ENCODE measurements at places on chromosomes 12 and 14.

GRCh38 chr14:102999227-102999895 is 58.0 kb downstream of the CDC42BPB start:
- DNase-seq: no peak

GRCh38 chr12:12812618-12813119 is 477 bp upstream of the DDX47 start:
- no peak for DNase-seq

DNA sequence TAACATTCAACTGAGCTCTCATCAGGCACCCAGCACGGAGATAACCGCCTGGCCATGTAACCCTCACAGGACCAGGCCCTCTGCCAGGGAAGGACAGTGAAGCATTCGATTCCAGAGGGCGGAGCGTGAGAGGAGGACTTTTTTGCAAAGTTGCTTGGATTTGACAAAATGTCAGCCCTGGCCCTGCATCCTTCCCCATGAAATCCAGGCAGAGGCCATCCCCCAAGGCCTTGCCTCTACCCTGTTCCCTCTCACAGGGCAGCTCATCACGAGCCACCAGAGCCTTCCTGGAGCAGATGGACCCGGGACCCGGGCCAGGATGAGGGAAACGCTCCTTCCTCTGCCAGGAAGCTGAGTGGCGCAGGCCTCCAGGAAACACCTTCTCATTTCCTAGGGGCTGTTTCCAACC is 17.0 kb downstream of the CAMKK2 start:
- no peak for DNase-seq

GRCh38 chr12:14771651-14772137 is 31.6 kb downstream of the WBP11 start:
- DNase-seq: peak; percentile 44

DNA sequence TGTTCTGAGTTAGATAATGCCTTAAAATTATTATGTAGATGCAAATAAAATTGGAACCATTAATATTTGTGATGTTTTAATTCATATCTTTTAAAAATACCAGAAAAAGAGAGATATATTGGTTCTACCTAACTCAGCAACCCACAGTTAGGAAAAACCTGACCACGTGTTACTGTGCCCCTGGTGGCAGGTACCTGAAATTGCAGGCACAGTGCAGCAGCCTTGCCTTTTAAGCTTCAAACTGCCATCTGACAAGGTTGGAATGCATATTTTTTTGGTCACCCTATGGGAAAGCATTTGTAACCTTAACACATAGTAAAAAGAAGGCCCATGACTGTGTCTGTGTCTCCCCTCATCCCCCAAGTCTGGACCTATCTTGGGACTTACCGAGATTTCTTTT is 109.4 kb upstream of the NOS1 start:
- DNase-seq: no peak

DNA sequence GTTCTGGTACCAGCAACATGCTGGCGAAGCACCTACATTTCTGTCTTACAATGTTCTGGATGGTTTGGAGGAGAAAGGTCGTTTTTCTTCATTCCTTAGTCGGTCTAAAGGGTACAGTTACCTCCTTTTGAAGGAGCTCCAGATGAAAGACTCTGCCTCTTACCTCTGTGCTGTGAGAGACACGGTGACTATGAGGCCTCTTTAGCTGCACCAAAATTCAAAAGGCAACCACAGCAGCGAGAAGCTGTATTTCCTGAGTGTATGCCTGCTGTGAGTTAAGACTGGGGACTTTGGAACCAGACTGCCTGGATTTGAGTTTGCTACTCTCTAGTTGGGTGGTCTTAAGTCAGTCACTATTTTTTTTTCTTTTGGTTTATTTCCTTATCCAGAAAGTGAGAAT is 8.7 kb upstream of the OR10G2 start:
- no peak for DNase-seq

DNA sequence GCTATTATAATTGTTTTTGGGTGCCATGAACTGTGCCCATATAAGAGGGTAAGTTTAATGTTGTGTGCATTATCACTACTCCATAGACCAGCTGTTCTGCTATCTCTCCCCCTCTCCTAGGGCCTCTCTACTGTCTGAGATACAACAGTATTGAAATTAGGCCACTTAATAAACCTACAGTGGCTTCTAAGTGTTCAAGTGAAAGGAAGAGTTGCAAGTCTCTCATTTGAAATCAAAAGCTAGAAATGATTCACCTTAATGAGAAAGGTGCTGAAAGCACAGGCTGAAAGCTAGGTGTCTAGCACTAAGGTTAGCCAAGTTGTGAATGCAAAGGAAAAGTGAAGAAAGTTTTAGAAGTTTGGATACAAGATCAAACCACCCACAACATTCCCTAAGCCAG is 168.0 kb downstream of the SLC16A7 start:
- no peak for DNase-seq

GRCh38 chr14:93532541-93532940 is 101.8 kb downstream of the UNC79 start:
- no peak for DNase-seq

GRCh38 chr14:55762595-55763232 is 182.7 kb downstream of the KTN1 start:
- DNase-seq: no peak

- DNase-seq: no peak
These were observed 81.4 kb upstream of the KRAS start for GRCh38 chr12:25332143-25332542.

DNA sequence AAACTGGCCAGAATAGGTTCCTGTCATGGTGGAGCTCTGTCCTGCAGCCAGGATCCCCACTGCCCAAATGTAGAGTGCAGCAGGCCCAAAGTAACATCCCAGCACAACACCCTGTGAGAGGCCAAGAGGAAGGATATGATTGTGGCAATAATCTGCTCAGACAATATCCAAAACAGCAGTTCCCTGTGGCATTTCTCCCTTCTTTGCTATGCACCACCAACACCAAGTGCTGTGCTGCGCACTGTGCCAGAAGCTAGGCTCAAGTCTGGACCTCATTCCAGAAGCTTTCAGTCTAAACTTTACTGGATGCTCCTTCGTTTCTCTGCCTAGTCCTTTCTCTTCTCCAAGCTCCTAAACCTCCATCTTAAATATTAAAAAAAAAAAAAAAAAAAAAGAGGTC is 33.4 kb downstream of the SLC11A2 start:
- DNase-seq: no peak

GRCh38 chr12:93059925-93060665 is 131.0 kb upstream of the EEA1 start:
- DNase-seq: no peak

GRCh38 chr14:81298122-81298521 is 77.4 kb upstream of the GTF2A1 start:
- no peak for DNase-seq

GRCh38 chr14:56422221-56422620 is 157.4 kb upstream of the TMEM260 start:
- DNase-seq: no peak

DNA sequence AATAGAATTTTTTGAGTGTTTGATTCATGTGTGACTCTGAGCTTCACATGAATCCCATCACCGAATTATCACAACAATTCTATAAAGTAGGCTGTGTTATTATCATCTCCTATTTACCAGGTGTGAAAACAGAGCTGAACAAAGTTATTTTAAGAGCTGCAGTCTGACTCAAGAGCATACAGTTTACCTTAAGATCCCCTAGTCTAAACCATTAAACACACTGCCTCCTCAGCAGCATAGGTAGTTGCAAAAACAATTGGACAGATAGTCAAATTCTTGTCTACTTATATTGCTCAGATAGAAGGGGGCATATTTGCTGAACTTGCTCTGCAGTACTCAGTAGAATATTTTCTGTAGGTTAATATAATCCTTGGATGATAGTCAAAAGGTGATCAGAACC is 219.8 kb upstream of the ATP2B1 start:
- DNase-seq: no peak

- no peak for DNase-seq
These were observed 6.0 kb downstream of the BTG1 start for GRCh38 chr12:92139634-92140150.

GRCh38 chr12:75854681-75855309 is 176.8 kb downstream of the PHLDA1 start:
- no peak for DNase-seq

- DNase-seq: no peak
These were observed 17.6 kb upstream of the RNASE1 start for GRCh38 chr14:20820063-20820904.

DNA sequence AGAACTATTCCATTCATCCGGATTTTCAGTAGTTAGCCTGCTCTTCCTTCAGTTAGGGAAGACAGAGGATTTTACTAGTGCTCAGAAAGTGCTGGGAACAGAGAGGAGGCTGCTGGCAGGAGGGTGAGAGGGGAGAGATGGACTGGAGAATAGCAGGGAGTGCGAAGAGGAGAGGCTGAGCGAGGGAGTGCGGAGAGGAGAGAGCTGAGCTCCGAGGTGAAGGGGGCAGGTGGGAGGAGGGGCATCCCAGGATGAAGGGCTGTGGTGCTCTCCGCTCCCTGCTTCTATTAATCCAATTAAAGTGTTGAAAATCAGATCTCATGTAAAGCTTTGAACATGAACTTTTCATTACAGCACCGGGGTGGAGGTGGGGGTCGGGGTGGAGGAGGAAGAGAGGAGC is 20.4 kb upstream of the SMOC1 start:
- DNase-seq: no peak

DNA sequence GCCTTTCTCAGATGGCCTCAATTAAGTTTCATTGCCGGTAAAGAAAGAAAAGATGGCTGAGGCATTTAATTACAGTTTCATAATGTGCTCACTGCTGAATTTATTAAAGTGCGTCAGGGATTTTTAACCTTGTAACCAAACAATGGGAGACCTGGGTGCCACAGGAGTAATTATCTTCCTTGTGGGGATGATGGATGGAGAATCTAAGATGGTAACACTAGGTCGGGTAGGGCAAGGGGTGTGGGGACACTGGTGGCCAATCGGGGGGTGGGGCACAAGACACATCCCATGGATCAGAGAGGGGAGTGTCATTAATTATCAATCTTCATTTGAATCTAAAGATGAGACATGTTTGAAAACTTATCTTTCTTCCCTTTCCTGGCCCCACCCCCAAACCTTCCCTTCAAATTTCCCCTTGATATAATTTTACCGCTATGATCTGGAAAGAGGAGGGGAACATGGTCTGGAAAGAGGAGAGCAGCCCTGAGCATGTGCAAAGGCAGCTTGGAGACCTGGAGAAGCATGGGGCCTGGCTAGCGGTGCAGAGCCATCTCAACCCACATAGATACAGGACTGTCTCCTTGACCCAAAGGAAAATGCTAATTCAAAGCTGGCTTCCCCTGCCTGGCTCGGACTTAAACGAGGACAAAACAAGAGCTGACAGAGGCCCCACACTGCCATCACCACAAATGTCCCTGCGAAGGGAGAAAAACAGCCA is 231.3 kb upstream of the NOS1 start:
- no peak for DNase-seq

- peak; percentile 39 for DNase-seq
These were observed 16.3 kb downstream of the ASB2 start for GRCh38 chr14:93960108-93960475.

DNA sequence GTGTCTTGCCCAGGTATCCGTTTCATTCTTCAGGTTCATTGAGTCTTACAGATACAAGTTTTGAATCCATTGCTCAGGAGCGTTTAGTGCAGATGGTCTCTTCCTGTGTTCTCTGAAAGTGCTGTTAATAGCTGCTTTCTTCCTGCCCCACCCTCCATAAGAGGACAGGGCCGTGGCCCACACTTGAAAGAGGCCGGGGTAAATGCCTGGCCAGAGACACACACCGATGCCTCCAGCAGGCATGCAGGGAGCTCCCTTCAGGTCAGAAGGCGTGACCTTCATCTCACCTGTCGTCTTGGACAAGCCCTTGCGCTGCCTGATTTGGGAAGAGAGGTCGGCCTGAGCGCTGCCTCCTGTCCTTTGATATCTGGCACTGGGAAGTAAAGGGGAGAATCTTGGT is 11.6 kb downstream of the PRKAB1 start:
- DNase-seq: no peak

GRCh38 chr12:46214668-46215436 is 54.0 kb downstream of the SLC38A1 start:
- DNase-seq: peak; percentile 77

DNA sequence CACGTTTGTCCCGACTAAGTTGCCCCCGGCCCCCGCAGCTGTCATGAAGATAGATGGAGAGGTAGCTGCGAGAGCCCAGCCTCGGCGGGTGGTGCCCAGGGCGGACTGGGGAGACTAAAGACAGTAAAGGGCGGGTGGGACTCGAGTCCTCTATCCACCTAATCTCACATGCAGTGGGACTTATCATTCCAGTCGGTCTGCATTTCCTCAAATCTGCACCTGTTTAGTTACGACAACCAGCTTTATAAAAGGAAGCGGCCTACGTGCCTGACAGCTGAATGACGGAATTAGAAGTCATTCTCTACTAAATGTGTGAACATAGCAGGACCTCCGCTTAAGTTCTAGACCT is 109.8 kb upstream of the EGLN3 start:
- no peak for DNase-seq

GRCh38 chr12:4918950-4919660 is 9.4 kb downstream of the KCNA1 start:
- DNase-seq: no peak

DNA sequence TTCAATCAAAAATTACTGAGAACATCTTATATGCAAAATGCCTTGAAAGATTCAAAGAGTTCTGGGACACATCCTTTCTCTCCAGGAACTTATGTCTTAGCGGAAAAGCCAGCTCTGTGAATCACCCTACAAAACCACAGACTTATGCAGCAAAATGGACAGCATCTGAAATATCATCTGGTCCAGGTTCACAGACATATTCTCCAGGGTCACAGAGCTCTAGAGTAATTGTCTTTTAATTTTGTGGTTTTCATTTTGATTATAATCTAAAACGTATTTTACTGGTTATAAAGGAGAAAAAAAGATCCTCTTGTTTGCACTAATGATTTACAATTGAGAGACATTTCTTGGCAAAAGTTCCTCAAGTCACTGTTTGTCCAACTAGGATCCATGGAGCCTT is 246.2 kb downstream of the MSRB3 start:
- no peak for DNase-seq

DNA sequence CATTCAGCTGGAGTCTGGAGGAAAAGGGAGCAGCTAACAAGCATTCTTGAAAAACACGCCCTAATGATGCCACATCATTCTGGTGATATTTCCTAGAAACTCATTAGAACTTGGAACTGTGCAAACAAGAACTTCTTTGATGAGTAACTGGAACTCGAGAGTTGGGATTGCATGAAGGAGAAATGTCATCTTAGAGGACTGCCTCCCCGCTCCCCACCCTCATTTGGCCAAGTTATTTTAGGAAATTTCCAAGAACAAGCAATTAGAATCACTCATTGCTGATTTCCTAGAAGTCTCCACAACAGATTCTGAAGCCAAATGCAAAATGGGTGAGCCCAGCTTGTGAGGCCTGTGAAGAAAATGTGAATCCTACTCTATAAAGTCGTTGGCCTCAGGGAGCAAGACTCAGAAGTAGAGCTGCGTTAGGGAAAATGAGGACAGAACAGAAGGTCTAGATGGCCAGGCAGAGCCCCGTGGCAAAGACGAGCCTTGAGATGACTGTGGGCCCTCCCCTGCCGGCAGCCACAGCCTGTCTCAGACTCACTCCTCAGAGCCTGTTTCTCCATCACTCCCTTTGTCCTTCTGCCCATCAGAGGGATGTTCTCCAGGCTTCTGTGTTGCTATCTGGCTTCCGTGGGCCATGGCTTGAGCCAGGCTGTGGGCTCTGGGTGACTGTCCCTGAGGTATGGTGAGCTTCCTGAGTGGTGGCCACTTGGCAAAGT is 38.4 kb downstream of the RTL1 start:
- no peak for DNase-seq
